Mesangial cell (primary cell): ENCODE measurements at places on chromosomes 5 and 9. TPM values are rescaled to one million over a fixed set of nuclear protein-coding genes. Genes with fewer than 3 reads are reported as not detected.

Gene CETN3
- total RNA-seq = 1.0 and 6.4 TPM in 2 replicates

Gene CCNO
- 0.65 and 1.3 TPM in 2 replicates for total RNA-seq

Gene ZNF484
- total RNA-seq = 3.1 and 5.7 TPM in 2 replicates

Gene QRFP
- total RNA-seq = not detected in 2 replicates

Gene RFESD
- total RNA-seq = 0.98 and 3.7 TPM in 2 replicates

Gene FGF10
- not detected in 2 replicates for total RNA-seq

Gene ADGRD2
- total RNA-seq = not detected in 2 replicates

Gene INSL6
- total RNA-seq = not detected in 2 replicates

Gene ZNF300
- total RNA-seq = 3.7 and 4.1 TPM in 2 replicates

Gene SPINK4
- not detected in 2 replicates for total RNA-seq

Gene NUTM2F
- not detected in 2 replicates for total RNA-seq

Gene FOXD4L4
- total RNA-seq = not detected in 2 replicates

Gene PCDHA2
- total RNA-seq = under 0.01 TPM in 1 of 2 replicates, not detected in the other

Gene CTXN3
- total RNA-seq = not detected in 2 replicates

Gene C9orf50
- 0.16 and 0.25 TPM in 2 replicates for total RNA-seq

Gene PCA3
- total RNA-seq = not detected in 2 replicates

Gene COL15A1
- total RNA-seq = 0.16 and 3.5 TPM in 2 replicates

Gene GADD45G
- total RNA-seq = 0.16 and 1.1 TPM in 2 replicates

Gene GABRA6
- not detected in 2 replicates for total RNA-seq

Gene WDR36
- total RNA-seq = 17.1 and 24.9 TPM in 2 replicates

Gene ALDH1A1
- 0.33 and 16.0 TPM in 2 replicates for total RNA-seq

Gene DOK3
- total RNA-seq = 0.25 and 1.1 TPM in 2 replicates

Gene IL4
- not detected in 2 replicates for total RNA-seq

Gene CER1
- not detected in 2 replicates for total RNA-seq

Gene DENND1A
- total RNA-seq = 19.1 and 24.1 TPM in 2 replicates

Gene CDKN2B-AS1
- 0.63 and 0.98 TPM in 2 replicates for total RNA-seq

Gene SHOC1
- total RNA-seq = not detected in 2 replicates

Gene OTP
- not detected in 2 replicates for total RNA-seq

Gene KCNIP1
- 0.81 and 11.2 TPM in 2 replicates for total RNA-seq

Gene CATSPER3
- total RNA-seq = 0.13 and 0.16 TPM in 2 replicates

Gene PCDHGC5
- total RNA-seq = 0.33 and 1.4 TPM in 2 replicates

Gene NR5A1
- not detected in 2 replicates for total RNA-seq

Gene C5orf52
- not detected in 2 replicates for total RNA-seq

Gene BTNL9
- total RNA-seq = not detected in 2 replicates

Gene MARCHF11
- not detected in 2 replicates for total RNA-seq

Gene IL9
- total RNA-seq = not detected in 2 replicates

Gene PRR7
- total RNA-seq = 15.6 and 32.8 TPM in 2 replicates

Gene ARID3C
- total RNA-seq = 0.51 TPM in 1 of 2 replicates, not detected in the other

Gene PRRT1B
- total RNA-seq = not detected in 2 replicates

Gene C7
- 0.38 TPM in 1 of 2 replicates, not detected in the other for total RNA-seq

Gene SLC6A18
- total RNA-seq = not detected in 2 replicates
